ENCODE measurements at places on chromosomes 11 and 22.

DNA sequence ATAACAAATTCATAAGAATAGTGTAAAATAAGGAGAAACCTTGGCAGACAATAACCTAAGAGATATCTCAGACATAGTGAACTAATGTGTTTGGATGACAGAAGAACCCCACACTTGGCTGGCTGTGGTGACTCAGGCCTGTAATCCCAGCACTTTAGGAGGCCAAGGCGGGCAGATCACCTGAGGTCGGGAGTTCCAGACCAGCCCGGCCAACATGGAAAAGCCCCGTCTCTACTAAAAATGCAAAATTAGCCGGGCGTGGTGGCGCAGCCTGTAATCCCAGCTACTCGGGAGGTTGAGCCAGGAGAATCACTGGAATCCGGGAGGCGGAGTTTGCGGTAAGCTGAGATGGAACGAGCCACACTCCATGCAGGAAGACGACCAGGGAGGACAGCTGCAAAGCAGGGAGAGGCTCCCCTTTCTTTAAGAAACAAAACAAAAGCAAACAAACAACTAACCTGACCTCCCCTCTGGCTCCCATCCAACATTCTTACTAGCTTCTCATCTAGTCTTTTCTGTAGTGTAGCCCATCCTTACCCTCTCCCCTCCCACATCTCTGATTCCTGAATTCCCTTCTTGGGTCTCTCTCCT lies 84.2 kb downstream of the ZNF280B start:
- no peak for DNase-seq

GRCh38 chr22:42562279-42562678 lies 8.5 kb downstream of the SERHL2 start:
- DNase-seq: no peak

- no peak for DNase-seq
These were observed 124.5 kb upstream of the SORL1-AS1 start for GRCh38 chr11:121577106-121577848.

DNA sequence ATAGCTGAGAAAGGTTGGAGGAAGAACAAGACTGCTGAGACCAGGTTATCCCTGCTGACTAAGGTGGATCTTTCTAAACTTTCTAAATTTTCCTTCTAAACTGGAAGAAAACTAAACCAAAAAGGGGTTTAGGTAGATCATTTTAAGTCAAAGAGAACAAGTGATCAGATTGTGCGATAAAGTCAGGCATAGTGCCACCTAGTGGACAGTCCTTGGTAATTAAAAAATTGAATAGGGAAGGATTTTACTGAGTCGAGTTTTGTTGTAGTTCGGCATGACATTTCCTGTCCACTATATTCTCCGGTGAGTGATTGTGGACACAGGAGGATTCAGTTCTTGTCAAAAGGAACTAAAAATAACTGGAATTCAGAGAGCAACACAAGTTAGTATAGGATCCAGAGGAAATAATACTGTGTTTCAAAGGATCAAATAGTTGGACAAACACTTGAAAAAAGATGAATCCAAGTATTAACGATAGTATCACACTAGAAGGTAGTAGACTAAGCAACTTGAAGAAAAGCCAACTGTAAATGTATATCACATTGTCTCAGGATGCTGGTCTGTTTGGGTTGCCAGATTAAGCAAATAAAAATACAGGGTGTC lies 1236.4 kb downstream of the FAM181B start:
- no peak for DNase-seq

DNA sequence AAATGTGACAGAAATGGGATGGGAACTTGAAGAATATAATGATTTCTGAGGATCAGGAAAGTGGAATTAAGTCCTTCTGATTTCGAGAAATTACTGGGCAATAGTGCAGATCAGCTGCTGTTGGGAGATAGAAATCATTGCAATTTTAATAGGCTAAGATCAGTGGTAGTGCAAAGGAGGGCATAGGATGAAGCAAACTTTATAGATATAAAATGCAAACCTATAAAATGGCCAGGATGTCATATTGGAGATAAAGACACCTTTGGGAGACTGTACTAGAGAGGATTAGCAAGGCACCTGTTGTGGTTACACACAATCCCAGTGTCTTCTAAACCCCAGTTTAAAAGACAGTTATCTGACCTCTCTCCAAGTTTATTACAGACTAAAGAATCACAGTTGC lies 6.5 kb upstream of the MS4A7 start:
- no peak for DNase-seq

- no peak for DNase-seq
These were observed 22.5 kb downstream of the RCN1 start for GRCh38 chr11:32113200-32113919.

DNA sequence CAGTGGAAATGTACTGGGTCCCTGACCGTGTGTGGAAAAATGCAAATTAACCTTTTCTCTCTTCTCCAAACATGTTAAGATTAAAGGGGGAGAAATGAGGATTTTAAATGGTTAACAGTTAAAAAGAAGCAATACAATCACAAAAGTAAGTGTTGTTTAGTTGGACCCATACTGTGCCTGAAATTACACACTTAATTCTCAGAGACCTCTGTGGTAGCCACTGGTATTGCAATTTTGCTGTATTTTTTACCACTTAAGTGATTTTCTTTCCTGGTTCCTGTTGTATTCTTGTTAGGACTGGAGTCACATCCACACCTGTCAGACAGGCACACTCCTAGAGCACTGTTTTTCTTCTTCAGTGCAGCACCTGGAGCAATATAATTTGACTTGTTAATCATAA lies 179.6 kb upstream of the PDGFD start:
- DNase-seq: no peak

DNA sequence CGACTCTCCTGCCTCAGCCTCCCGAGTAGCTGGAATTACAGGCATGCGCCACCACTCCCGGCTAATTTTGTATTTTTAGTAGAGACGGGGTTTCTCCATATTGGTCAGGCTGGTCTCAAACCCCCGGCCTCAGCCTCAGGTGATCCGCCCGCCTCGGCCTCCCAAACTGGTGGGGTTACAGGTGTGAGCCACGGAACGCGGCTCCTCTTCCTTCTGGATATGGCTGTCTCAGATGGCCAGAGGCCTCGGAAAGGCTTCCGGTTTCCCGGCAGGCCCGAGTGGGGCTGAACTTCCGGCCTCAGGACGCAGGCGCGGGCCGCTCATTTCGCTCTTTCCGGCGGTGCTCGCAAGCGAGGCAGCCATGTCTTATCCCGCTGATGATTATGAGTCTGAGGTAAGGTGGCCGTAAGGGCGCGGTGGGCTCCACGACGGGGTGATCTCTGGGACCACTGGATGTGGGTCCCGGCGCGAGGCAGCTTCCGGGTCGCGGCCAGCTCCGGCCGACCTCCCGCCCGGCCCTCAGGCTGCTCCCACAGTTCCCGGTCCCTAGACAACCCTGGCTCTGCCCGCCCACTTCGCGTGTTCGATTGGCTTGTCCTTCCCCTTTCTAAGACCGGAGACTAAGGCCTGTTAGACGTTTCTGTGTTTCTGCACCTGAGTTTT lies at the start of gene EIF3L:
EIF3L (plus strand) TSS at position 331 of the 663 bp plus-strand sequence; CDS start at position 362, 31 bp downstream.
- DNase-seq: peak; percentile 74

DNA sequence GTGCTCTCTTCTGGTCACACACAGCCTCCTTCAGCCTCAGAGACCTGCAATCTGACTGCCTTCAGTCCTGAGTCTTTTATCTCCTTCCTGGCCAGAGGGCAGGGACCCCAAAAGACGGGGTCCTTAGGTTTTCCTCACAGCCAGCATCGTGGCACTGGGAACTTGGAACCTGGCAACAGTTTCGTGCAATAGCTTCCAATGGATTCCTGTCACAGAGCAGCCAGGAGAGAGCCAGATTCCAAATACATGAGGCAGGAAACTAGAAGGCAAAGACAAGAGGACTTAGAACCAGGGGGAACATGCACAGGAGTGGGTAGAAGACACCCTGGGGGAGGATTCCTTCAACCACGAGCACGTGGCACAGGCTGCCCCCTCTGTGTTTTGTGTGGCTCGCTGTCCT lies 48.6 kb downstream of the C11orf91 start:
- DNase-seq: no peak

DNA sequence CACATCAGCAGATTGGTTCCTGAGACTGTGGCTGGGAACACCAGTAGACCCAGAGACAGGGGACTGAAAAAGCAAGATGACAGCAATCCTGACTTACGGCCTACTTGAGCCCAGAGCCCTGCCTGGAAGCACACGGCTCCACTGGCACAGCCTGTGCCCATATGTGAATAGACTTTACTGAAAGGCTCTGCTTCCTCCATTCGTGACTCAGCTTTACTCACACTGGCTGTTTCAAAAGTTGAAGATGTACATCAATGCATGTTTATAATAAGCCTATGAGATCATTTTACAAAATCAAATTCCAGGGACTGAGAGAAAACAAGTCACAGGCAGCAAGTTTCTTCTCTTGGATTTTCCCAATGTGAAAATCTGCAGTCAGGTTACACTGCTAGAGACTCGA lies 134.6 kb upstream of the TEAD1 start:
- DNase-seq: no peak
